ENCODE measurements at places on chromosomes 2 and 18.

- no peak for DNase-seq
Measured at GRCh38 chr2:3113769-3114168, 263.8 kb downstream of the EIPR1 start.

DNA sequence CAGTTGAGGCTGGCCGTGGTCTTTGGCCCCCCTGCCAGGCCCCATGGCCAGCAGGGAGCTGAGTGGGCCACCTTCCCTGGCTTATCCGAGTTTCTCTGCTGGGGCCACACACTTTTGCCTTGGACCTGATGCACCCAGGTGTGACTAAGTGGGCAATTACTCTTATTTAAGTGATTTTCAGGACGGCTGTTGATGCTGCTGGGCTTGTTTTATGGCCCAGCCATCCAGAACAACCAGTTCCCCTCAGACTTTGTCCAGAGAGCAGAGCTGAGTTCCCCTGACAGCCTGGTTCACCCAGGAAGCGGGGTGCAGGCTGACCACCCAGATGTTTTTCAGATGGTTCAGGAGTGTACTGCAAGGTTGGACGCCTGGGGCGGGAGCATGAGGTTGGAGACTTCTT is 68.8 kb downstream of the GLI2 start:
- no peak for DNase-seq

DNA sequence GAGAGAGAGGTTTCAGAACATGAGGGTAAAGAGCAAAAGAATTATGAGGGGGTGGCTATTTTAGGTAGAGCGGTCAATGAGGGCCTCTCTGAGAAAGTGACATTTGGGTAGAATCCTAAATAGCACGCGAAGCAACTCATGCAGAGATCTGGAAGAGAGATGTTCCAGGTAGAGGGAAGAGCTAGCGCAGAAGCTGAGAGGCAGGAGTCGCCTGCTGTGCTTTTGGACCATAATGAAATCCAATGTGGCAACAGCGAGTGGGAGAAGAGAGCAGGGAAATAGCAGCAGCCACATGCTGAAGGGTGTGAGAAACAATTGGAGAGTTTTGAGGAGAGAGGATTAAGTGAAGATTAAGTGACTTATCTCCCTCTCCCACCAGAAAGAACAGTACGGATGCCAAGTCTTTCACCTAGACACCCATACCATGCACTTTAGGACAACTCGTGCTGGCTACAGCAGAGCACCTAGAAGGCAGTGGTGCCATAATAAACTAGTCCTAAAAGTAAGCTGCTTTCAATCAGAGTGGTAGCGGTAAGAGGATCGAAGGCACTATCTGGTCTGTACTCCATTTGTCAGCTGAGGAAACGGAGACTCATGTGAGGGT is 129.7 kb downstream of the LRP2 start:
- no peak for DNase-seq

DNA sequence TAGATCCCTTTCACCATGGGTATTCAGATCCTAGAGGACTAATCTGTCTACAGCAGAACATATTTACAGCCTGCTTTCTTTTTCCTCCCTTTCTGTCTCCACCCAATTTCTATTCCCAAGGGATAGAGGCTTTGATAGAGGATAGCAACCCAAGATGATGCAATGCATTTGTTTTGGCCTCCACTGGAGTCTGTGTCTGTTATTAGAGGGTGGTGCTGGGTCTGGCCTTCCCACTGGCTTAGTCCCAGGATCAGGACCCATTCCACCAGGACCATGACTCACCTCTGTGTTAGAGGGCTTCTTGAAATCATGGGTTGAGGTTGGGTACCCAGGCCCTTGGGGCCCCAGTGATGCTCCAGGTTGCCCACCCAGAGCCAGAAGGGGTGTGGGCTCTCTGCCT is 239.7 kb upstream of the TNP1 start:
- DNase-seq, result no peak

DNA sequence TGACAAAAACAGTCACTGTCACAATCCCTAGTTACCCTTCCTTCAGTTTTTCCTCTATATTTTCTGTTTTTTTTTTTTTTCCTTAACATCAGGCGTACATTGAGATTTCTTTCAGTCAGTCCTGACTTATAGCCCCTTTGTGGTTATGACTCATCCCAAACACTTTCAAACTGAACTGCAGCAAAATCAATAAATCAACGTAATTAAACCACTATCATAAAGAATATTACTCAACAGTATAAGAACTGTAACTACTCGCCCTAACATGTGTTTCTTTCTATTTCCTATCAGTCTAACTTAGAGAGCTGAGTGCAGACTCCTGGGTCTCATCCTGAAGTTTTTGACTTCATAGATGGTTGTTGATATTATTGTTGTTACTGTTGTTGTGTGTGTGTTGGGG is 523.5 kb downstream of the LRRTM4 start:
- DNase-seq, result no peak

GRCh38 chr18:2180586-2180985 is 390.7 kb downstream of the METTL4 start:
- DNase-seq, result no peak

GRCh38 chr2:98469862-98470544 is 25.3 kb downstream of the INPP4A start:
- DNase-seq, result no peak

GRCh38 chr2:223865124-223865523 is 27.7 kb upstream of the AP1S3 start:
- no peak for DNase-seq

DNA sequence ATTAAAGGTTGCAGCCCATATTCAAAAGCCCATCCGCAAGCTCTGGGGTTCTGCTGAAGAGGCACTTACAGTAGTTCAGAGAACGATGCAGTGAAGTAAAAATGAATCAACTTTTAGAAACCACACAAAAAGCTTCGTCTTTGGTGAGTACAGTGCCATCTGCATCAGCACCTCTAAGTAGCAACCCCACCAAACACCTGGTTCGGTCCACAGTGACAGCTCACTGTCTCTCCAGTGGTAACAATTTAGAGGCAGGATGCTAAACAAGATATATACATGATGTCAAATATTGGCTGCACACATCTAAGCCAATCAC is 275.4 kb upstream of the TCF4 start:
- no peak for DNase-seq

DNA sequence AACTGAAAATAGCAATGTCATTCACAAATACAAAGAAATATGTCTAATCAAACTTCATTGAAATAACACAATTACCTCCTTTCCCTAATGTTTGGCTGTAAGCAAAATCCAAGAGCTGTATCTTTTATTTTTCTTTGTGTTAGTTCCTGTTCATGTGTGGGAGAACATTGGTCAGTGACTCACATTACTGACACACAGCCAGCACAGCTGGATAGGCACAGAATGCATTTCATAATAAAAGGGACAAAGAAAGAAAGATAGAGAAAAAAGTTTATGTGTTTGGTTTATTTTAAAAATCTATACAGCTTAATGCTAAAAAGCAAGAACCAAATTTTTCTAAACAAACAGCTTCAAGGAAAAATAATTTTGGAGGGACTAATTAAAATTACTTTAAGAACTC is 185.6 kb upstream of the COL3A1 start:
- no peak for DNase-seq

DNA sequence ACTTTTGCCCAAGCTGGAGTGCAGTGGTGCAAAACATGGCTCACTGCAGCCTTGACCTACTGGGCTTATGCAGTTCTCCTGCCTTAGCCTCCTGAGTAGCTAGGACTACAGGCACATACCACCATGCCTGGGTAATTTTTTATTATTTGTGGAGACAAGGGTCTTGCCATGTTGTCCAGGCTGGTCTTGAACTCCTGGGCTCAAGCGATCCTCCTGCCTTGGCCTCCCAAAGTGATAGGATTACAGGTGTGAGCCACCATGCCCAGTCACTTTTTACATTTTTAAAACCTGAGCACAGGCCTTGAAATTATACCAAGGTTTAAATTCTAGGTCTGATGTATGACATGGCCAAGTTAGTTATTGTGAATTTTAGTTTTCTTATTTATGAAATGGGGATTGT is 18.2 kb downstream of the SMAD4 start:
- no peak for DNase-seq

- no peak for DNase-seq
Measured at GRCh38 chr2:215452725-215453124, 16.9 kb upstream of the FN1 start.
